ENCODE measurements at places on chromosomes 13 and 19. TPM values are rescaled to one million over a fixed set of nuclear protein-coding genes. Genes with fewer than 3 reads are reported as not detected.

ZNF329 gene
- total RNA-seq = 0.43 TPM

ZNF154 gene
- total RNA-seq = 1.1 TPM

COX7A1 gene
- not detected for total RNA-seq

NAPSA gene
- total RNA-seq = 18.2 TPM

ACTMAP gene
- 26.2 TPM for total RNA-seq

GRCh38 chr19:38647966-38648768, 718 bp downstream of the ACTN4 start:
- H3K27me3 ChIP-seq = no peaks in the 10 kb centered on the region
- peak overlapping the region; percentile 79 for H3K27ac ChIP-seq
- DNase-seq = no peak
- no peaks in the 10 kb centered on the region for H3K36me3 ChIP-seq
- peaks cover 13% of the 10 kb centered on the region for H3K4me1 ChIP-seq

DNA sequence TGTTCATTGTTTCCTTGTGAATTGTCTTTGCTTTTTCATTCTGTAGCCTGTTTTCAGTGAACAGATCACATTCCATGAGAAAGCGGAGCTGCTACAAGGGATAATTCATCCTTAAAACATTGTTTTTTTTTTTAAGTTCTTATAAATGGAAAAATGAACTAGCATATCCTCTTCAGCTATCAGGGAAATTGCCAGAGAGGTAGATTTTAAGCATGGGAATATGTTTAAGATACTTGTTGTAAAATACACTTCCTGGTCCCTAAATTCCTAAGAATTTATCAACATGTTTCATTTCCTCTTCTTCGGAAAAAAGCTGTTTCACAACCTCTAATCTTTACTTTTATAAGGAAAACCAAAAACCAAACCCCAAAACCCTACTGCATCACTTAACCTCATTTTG, 238.0 kb downstream of the POSTN start:
- no peaks in the 10 kb centered on the region for H3K27me3 ChIP-seq
- no peak overlapping the region for H3K4me3 ChIP-seq
- no peak for DNase-seq
- H3K4me1 ChIP-seq = no peaks in the 10 kb centered on the region
- H3K36me3 ChIP-seq = no peaks in the 10 kb centered on the region

DNA sequence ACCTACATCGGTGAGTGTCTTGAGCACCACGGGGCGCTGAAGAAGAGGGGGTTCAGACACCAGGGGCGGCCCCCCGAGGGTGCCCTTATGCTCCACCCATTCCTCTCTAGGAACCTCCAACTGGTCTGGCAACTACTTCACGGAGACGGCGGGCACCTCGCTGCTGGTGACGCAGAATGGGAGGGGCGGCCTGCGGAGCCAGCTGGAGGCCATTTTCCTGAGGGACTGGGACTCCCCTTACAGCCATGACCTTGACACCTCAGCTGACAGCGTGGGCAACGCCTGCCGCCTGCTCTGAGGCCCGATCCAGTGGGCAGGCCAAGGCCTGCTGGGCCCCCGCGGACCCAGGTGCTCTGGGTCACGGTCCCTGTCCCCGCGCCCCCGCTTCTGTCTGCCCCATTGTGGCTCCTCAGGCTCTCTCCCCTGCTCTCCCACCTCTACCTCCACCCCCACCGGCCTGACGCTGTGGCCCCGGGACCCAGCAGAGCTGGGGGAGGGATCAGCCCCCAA, 12.1 kb downstream of the HIPK4 start:
- H3K4me3 ChIP-seq = no peak overlapping the region
- no peak overlapping the region for H3K27ac ChIP-seq
- no peaks in the 10 kb centered on the region for H3K27me3 ChIP-seq
- H3K4me1 ChIP-seq = no peaks in the 10 kb centered on the region
- H3K36me3 ChIP-seq = no peaks in the 10 kb centered on the region
- DNase-seq = no peak

DNA sequence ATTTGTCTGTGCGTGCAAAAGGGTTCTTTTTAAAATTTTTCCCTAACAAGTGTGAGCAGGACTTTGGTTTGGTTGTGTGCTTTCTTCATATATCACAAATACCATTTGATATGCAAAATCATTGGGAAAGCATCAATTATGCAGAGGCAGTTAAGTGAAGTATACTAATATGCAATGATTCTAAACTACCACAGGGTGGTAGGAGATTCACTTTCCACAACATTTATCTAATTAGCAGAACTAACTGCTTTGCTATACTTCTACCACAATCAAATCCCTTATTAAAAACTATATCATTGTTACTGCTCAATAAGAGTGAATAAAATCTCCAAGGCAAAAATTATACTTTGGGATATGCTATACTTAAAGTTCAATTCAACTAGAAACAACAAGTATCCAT, 2738.9 kb upstream of the PCDH20 start:
- H3K4me3 ChIP-seq = no peak overlapping the region
- H3K27ac ChIP-seq = no peak overlapping the region
- no peaks in the 10 kb centered on the region for H3K36me3 ChIP-seq
- no peaks in the 10 kb centered on the region for H3K4me1 ChIP-seq

DNA sequence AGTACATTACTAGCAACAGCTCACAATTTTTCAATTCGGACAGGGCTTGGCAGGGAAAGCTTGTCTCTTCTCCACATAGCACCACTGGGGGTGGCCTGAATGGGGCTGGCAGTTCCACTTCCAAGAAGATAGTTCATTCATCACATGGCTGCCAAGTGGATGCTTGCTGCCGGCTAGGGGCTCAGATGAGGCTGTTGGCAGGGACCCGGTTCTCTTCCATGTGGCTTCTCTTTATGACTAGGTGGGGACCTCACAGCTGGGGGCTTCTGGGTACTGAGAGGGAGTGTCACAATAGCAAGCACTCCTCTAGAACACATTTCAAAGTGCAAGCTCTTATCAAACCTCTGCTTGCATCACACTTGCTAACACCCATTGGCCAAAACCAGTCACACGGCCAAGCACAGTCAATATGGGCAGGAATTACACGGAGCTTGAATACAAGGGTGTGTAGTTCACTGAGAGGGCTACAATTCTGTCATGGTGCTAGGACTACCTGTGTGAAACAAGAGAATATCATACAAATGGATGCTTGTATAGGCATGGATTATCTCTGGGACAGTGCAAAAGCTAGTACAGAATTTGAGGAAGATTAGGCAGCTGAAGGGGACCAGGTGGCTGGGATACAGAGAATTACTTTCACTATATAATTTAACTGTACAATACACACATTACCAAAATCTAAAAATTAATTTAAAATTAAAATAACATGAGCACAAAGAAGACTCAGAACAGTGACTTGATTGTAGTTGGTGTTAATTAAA, 32.3 kb downstream of the ATP7B start:
- no peaks in the 10 kb centered on the region for H3K36me3 ChIP-seq
- no peak for DNase-seq
- no peak overlapping the region for H3K27ac ChIP-seq
- no peaks in the 10 kb centered on the region for H3K27me3 ChIP-seq
- H3K4me1 ChIP-seq = no peaks in the 10 kb centered on the region

- no peak overlapping the region for H3K4me3 ChIP-seq
- no peaks in the 10 kb centered on the region for H3K27me3 ChIP-seq
- H3K36me3 ChIP-seq = no peaks in the 10 kb centered on the region
Measured at GRCh38 chr13:50357136-50357535, 341.9 kb downstream of the KCNRG start.

- DNase-seq = no peak
- H3K27me3 ChIP-seq = peaks cover 9% of the 10 kb centered on the region
- H3K4me3 ChIP-seq = peak within 1 kb of the TSS; percentile 59
- H3K27ac ChIP-seq = no peak within 1 kb of the TSS
- no peaks in the 10 kb centered on the region for H3K36me3 ChIP-seq
Measured at GRCh38 chr19:42313096-42313839, at the start of gene TMEM145. Gene TMEM145 (plus strand): TSS chr19:42313309. CDS start chr19:42313377, 68 bp downstream.

DNA sequence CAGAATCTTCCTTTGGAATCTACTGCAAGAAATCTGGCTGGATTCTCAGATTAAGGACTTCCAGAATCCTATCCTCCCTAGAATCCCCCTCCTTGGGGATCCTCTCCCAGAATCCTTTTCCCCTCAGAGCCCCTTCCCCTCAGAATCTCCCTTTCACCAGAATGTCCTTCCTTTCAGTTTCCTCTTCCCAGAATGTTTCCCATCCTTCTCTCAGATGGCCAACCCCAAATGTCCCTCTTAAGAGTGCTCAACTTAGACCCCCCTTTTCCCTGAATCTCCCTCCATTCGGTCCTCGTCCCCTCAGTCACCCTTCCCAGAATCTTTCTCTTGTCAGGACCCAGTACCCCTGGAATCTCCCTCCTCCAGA, 584 bp upstream of the RPS16 start:
- no peaks in the 10 kb centered on the region for H3K27me3 ChIP-seq
- peaks cover 31% of the 10 kb centered on the region for H3K4me1 ChIP-seq
- no peak for DNase-seq
- peak overlapping the region; percentile 81 for H3K27ac ChIP-seq
- peaks cover 15% of the 10 kb centered on the region for H3K36me3 ChIP-seq

DNA sequence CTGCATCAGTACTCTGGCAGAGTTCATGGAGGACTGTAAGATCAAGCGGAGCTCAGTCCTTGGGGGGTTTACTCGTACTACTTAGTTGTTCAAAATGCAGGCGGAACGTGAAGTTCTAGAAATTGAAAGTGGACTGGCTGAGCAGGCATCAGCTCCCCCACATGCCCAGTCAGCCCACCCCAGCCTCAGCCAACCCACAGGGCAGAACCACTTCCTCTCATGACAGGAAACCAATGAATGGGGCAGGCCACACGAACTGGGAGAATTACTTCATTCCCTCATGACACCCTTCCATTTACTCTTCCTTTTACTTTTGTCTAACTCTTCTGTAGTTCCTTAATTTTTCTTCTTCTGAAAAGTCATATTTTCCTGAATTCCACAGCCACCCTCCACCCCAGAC, 71.9 kb downstream of the FLT1 start:
- H3K27me3 ChIP-seq = no peaks in the 10 kb centered on the region
- peak overlapping the region; percentile 28 for H3K4me3 ChIP-seq
- H3K4me1 ChIP-seq = peaks cover 12% of the 10 kb centered on the region
- H3K27ac ChIP-seq = peak overlapping the region; percentile 41
- peaks cover 4% of the 10 kb centered on the region for H3K36me3 ChIP-seq
- peak; percentile 74 for DNase-seq

DNA sequence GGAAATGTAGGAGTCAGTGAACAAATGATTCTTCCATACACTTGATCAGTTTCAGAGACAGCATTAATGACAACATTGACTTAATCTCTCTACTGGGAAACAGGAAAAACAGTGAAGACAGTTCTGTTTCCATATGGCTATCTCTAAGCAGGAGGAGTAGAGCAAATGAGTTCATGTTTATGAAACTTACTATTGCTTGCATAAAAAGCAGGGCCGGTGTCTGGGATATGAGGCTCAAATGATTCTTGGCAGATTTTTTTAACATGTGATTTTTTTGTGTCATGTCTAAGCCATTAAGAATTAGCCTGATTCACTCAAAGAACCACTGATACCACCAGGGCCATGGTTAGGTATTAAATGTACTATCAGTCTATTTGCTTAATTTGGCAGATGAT, 141.9 kb downstream of the SLC7A1 start:
- no peaks in the 10 kb centered on the region for H3K27me3 ChIP-seq
- no peak overlapping the region for H3K27ac ChIP-seq
- no peak for DNase-seq
- no peak overlapping the region for H3K4me3 ChIP-seq
- H3K36me3 ChIP-seq = no peaks in the 10 kb centered on the region

- H3K4me1 ChIP-seq = peaks cover 7% of the 10 kb centered on the region
- peaks cover 10% of the 10 kb centered on the region for H3K36me3 ChIP-seq
- DNase-seq = no peak
- peak overlapping the region; percentile 90 for H3K4me3 ChIP-seq
- peak overlapping the region; percentile 54 for H3K27ac ChIP-seq
- no peaks in the 10 kb centered on the region for H3K27me3 ChIP-seq
Measured at GRCh38 chr13:76992548-76993001, 694 bp downstream of the CLN5 start.

DNA sequence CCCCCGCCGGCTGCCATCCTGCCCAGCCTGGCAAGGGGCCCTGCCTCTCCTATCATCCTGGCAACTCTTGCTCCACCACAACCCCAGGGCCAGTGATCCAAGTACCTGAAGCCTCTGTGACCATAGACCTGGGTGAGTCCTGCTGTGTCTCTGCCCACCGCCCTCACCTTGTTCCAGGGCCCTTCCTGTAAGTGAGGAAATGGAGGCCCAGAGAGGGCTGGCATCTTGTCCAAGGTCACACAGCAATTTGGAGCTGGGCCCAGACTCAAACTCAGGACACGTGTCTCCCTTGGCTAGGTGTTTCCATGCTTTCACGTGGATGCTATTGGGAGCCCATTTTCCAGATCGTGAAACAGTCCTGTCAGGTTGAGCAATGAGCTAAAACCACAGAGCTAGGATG, 3.7 kb downstream of the CREB3L3 start:
- no peak overlapping the region for H3K27ac ChIP-seq
- DNase-seq = no peak
- H3K4me1 ChIP-seq = 0 out of 2 replicates have a peak, but pooled peaks cover 2% of the 10 kb centered on the region
- no peaks in the 10 kb centered on the region for H3K36me3 ChIP-seq

DNA sequence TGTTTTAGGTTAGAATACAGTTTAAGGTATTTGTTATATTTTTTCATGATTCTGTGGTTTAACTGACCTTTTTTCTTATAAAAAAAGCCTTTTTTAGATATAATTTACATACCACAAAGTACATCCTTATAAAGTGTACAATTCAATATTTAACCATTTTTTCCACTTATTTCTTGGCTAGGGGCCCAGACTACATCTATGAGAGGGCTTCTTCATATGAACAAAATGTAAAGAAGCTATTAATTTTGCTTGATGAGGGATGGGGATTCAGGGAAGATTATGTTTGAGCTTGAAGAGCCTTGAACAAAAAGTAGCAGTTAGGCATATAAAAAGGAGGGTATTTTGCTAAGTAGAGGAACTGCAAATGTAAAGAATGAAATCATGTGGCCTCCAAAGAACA, 2.2 kb downstream of the CCDC122 start:
- H3K27me3 ChIP-seq = no peaks in the 10 kb centered on the region
- H3K4me1 ChIP-seq = peaks cover 19% of the 10 kb centered on the region
- no peak for DNase-seq
- H3K27ac ChIP-seq = no peak overlapping the region
- H3K4me3 ChIP-seq = no peak overlapping the region

GRCh38 chr13:52849291-52850071, 1.0 kb upstream of the PCDH8 start:
- no peak overlapping the region for H3K27ac ChIP-seq
- H3K4me1 ChIP-seq = peaks cover 20% of the 10 kb centered on the region
- H3K4me3 ChIP-seq = no peak overlapping the region
- DNase-seq = no peak

- H3K4me3 ChIP-seq = no peak overlapping the region
- no peaks in the 10 kb centered on the region for H3K27me3 ChIP-seq
- H3K4me1 ChIP-seq = no peaks in the 10 kb centered on the region
- H3K27ac ChIP-seq = no peak overlapping the region
- H3K36me3 ChIP-seq = no peaks in the 10 kb centered on the region
- DNase-seq = no peak
Measured at GRCh38 chr13:70812481-70812880, 704.2 kb upstream of the KLHL1 start.

DNA sequence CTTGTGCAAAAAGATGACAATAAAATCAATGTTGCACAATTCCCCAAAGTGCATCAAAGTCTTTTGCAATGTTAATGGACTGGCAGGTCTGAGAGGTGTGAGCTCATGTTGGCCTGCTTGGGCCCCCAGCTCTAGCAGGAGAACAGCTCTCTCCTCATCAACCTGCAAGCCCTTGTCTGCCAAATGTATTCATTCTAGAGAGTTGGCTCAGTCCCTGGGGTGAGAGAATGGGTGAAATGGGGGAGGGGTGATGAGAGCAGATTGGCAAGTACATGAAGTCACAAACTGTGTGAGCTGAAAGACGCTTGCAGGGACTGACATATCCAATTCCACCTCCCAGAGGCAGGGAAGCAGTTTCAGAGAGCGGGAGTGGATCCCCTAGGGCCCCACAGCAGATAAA, 465.1 kb upstream of the ZNF507 start:
- H3K27ac ChIP-seq = no peak overlapping the region
- no peaks in the 10 kb centered on the region for H3K4me1 ChIP-seq
- no peaks in the 10 kb centered on the region for H3K27me3 ChIP-seq
- H3K4me3 ChIP-seq = no peak overlapping the region
- no peaks in the 10 kb centered on the region for H3K36me3 ChIP-seq

Measured in GM12878 (cell line).